AG04449 (cell line): ENCODE measurements at places on chromosomes 11 and 22.

DNA sequence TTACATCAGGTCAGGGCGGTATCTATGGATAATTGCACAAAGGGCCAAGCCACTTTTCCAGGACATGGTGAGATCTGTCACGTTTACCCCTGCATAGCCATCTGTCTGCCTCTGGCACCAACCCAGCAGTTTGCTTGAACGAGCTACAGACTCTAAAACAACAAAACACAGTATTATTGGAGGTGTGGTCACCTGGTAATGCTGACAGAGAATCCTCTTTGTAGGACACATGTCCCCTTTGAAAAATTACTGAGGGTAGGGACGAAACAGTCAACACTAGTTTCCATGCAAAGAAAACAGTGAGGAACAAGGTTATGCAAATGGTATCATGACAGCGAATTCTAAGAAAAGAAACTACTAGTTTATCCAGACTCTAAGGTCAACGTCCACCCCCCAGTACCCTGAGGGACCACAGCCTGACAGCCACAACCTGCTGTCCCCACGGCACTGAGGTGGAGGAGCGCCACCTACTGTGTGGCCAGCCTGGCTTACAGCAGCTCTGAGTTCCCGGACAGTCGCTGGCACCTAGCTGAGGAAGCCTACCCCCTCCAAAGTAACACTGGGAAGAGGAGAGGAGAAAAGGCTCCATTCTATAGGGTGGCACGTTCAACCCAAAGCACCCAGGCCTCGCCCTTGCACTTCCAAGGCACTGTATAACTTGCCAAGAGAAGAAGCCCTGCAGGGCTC is 117.4 kb upstream of the BID start:
- no peak for DNase-seq

DNA sequence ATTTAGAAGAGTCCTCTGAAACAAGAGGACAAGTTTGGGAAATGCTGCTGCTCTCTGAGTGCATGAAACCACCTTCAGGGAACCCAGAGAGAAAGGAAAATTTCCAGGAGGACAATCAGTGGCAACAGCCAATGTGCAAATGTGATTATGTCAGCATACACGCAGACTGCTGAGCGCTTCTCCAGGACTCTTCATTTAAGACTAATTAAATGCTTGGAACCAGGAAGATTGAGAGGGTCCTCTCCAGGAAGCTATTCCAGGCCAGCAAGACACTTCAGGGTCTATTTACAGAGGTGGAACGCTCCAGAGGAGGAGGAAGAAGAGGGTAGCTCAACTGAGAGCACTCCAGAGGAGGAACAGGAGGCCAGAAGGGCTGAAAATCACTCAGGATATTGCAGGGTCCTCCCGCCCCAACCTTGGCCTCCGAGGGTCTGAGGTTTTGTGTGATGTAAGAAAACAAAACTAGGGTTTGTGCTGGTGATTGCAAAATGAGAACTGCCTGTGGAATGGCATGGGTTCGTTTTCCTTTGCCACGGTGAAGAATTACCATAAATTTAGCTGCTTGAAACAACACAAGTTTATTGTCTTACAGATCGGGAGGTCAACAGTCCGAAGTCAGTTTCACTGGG is 14.1 kb upstream of the HTR3A start:
- DNase-seq = no peak

- DNase-seq = no peak
These were observed 98.4 kb downstream of the VPREB1 start for GRCh38 chr22:22342697-22343580.

- no peak for DNase-seq
These were observed 40.4 kb downstream of the RRAS2 start for GRCh38 chr11:14318581-14318981.

DNA sequence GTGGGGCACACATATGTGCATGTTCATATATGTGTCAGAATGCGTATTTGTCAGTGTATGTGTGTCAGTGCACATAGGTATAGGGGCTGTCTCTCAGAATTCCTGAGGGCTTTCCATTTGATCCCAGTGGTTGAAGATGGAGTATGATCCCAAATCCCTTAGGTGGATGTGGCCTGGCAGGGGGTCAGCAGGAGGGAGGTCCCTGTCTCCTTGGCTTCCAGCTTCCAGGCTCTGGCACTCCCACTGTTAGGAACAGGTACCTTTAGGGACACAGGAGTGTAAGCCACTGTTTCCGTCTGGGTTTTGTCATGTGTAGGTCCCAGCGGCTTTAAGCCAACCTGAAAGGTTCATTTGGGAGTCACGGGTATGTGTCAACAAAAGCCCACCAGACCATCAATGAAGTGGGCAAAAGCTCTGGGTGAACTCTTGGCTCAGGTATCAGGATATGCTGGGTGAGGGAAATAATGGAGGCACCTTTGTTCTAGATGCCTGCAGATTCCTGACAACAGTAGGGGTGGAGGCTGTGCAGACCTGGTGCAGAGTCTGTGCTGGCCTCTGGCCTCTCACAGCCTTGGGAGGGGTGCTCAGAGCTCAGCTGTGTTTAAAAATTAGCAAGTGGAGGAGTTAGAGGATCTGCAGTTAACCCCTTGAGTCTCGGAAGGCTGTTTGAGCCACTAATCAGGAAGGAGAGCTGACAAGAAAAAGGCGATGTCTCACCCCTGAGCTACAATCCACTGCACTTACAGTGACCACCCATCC is 9.0 kb downstream of the KCNQ1OT1 start:
- no peak for DNase-seq

DNA sequence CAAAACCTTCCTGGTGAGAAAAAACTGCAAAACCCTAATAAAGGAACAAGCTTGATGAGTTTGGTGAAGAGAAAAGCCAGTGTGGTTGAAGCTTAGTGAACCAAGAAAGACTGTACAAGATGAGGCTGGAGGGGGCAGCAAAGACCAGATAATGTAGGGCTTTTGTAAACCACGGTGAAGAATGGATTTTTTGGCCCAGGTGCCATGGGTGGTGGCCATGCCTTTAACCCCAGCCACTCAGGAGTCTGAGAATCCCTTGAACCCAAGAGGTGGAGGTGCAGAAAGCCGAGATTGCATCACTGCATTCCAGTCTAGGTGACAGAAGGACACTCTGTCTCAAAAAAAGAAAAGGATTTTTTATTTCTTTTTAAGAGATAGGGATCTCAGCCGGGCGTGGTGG is 5.0 kb upstream of the ZDHHC5 start:
- no peak for DNase-seq

DNA sequence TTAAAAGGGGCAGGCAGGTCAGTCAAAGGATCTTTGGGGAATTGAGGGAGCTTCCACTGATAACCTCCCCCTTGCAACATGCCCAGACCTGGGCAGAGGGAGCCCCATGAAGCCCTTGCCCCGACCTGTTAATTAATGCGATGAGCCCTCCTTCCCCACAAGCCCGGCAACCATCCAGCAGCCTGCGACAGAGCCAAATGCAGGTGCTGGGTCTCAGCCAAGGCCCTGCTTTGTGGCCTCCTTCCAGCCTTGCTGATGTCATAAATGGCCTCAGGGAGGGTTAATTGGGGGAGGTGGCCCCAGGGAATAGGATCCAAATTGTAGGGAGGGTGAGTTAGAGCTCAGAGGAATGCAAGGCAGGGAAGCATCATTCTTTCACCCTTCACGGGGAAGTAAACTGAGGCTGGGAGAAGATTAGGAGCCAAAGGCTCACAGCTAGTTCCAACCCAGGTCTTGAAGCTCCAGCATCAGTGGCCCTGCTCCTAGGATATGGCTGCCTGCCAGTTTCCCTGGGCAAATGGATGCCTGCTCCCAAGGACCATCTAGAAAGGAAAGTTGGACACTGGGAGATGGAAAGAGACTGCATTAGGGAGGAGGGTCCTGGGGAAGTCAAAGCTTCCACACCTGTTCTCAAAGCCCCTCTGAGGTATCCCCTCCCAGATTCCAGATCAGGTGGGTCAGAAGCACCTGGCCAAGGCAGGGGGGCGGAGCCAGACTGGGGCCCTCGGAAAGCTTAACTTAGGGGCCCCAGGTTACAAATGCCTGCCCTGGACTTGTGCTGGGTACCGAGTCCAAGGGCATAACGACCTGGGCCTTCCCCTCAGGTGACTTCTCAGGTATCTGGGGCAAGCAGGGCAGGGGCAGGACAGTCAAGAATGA is 34.1 kb downstream of the LMO1 start:
- DNase-seq = no peak

DNA sequence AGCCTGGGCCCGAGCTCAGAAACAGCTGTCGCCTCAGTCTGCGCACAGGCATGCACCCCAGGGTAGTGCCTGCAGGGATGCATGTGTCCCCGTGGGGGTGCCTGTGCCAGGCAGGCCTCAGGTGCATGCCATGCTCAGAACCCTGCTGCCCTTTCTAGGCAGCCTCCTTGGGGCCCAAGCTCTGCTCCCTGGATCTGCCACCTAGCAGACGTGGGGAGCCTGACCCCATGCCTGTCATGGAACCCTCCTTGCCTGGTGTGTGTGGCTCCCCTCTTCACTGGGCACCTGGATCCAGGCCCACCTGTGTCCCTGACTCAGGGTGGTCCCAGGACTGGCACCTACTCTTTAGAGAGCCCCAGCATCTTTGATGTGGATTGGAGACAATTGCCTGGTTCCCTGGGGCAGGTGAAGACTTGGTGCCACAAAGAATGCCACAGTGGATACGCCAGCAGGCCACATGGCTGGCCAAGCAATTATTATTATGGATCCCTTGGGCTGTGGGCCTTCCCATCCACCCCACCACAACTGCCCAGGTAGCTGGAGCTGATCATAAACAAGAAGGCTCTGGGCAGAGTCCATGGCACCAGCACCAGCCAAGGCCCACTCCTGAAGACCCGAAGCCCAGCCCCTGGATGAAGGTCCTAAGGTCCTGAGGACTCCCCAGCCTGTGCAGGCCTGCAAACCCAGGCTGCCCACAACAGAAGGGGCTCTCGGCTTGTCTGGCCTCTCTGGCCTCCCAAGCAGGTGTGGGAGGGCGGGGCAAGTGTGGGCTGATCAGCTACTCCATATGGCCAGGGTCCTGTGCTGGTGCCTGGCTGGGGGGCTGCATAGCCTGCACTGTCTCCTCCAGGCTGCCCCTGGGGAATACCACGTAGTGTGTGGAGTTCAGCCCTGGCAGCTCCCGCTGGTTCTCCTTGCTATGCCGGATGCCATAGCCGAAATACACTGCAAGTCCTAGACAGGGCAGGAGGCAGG is 3.8 kb downstream of the SLC7A4 start:
- DNase-seq = no peak

DNA sequence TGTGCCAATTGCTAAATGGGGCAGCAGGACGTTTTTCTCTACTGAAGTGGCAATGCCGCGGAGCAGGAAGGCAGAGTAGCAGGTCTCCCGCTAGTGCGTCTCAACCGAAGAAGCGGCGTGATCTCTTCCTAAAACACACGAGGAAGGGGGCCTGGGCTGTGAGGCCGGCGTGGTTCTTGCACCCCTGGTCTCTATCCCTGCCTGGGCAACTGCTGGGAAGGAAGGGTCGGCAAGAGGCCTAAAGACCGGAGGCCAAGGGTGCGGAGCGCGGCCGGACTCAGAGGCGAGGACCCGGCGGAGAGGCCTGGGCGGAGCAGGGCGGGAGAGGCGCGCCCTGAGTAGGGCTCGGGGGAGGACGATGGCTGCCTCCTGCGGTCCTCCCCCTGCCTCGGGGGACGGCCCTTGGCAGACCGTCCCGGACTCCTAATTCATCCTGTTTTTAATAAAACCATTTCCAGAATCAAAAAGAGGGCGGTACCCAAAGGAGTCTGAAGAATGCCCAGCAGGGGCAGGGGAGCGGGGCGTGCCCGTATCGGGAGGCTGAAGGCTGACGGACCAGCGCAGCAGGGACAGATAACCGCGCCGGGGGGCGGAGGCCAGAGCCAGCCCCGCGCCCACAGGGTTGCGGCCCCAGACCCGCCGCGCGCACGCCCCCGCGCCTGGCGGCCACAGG is 572 bp upstream of the APLP2 start:
- DNase-seq = no peak

GRCh38 chr11:130051082-130051481 is 18.6 kb upstream of the APLP2 start:
- DNase-seq = no peak

- no peak for DNase-seq
These were observed 28.6 kb upstream of the APOL5 start for GRCh38 chr22:35688913-35689675.

DNA sequence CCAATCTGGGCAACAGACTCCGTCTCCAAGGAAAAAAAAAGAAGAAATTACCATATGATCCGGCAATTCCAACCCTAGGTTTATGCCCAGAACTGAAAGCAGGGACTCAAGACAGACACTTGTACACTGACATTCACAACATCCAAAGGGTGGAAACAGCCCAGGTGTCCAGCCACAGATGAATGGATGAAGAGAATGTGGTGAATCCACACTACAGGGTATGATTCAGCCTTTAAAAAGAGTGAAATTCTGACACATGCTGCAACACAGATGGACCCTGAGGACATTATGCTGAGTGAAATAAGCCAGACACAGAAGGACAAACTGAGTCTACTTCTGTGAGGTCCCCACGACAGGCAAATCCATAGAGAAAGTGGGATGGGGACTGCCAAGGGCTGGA is 43.9 kb downstream of the SGSM3 start:
- DNase-seq = no peak

DNA sequence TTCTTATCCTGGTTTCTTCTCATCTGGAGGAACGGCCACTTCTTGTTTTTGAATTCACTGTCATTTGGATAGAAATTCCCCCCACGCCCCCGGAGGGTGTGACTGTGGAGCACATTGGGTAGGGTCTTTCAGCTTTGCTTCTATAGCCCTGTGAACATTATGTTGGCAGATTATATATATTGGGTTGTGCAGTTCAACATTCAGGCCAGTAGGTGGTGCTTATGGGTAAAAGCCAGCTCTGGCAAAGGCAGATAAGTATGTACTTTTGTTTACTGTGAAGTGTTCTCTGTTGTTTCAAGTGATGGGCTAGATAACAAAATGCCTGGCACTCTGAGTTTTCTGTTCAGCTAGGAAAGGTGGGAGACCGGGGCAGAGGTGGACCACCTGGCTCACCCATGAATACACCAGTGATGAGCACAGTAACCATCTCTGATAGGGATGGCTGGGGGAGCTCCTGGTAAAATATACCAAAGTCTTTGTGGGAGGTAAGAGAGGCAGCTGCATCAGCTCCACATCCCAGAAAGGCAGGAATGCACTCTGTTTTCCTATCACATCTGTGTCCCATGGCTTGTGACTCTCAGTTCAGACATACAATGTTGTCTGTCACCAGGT is 1348.2 kb upstream of the RAG2 start:
- no peak for DNase-seq

DNA sequence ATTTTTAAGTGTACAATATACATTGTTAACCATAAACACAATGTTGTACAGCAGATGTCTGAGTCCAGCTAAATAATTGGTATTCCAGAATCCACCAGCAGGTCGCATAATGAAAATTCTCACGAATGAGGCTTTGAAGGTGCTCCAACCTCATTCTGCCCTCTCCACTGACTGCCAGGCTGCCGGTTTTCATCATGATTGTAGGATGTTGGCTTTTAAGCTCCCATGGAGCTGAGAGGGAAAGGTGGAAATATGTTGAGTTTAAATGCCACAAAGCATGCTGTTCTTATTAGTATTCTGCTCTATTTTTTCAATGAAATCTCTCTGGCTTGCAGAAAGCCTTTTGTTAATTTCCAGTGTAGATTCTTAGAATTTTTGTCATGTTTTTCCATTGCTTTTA is 337.2 kb upstream of the DDI1 start:
- DNase-seq = no peak
